ENCODE measurements at places on chromosomes 4 and X. TPM values are rescaled to one million over a fixed set of nuclear protein-coding genes. Genes with fewer than 3 reads are reported as not detected.

TRIM60 gene
- not detected for total RNA-seq

PRKG2 gene
- total RNA-seq: 0.05 TPM

P2RY8 gene
- total RNA-seq: under 0.01 TPM

DNASE1L1 gene
- 119 TPM for total RNA-seq

P2RY4 gene
- not detected for total RNA-seq

MYOZ2 gene
- not detected for total RNA-seq

CHRNA9 gene
- not detected for total RNA-seq

VSIG4 gene
- not detected for total RNA-seq

GAGE2A gene
- not detected for total RNA-seq

AMBN gene
- not detected for total RNA-seq

DIPK2B gene
- under 0.01 TPM for total RNA-seq

DNAAF6 gene
- total RNA-seq: not detected

PPP4R3C gene
- total RNA-seq: not detected

ZNF732 gene
- total RNA-seq: 0.32 TPM

KLHL13 gene
- 0.46 TPM for total RNA-seq

USP51 gene
- total RNA-seq: 1.5 TPM

CHRDL1 gene
- total RNA-seq: not detected

AFM gene
- total RNA-seq: not detected

FHDC1 gene
- total RNA-seq: 0.30 TPM

FOXO4 gene
- 3.5 TPM for total RNA-seq

DUSP9 gene
- total RNA-seq: not detected

CENPVL3 gene
- total RNA-seq: not detected

GPR143 gene
- total RNA-seq: 1.5 TPM

Data from smooth muscle cell of the umbilical artery (primary cell).